ENCODE measurements at places on chromosomes 4 and X. TPM values are rescaled to one million over a fixed set of nuclear protein-coding genes. Genes with fewer than 3 reads are reported as not detected.

Gene SMARCA1
- total RNA-seq: 28.8 TPM

Gene KDR
- 1.2 TPM for total RNA-seq

Gene CHRDL1
- total RNA-seq: not detected

Gene TMPRSS11F
- total RNA-seq: not detected

Gene NRK
- not detected for total RNA-seq

Gene GLOD5
- total RNA-seq: not detected

Gene SUV39H1
- total RNA-seq: 4.7 TPM

Gene PHF8
- total RNA-seq: 23.8 TPM

Gene HEPH
- 113 TPM for total RNA-seq

Gene ADGRL3
- total RNA-seq: not detected

Gene CYSLTR1
- total RNA-seq: not detected

Gene SRPK3
- total RNA-seq: 0.33 TPM

Gene PAGE4
- not detected for total RNA-seq

Gene ARSD
- total RNA-seq: 16.6 TPM

Gene POLA1
- total RNA-seq: 6.8 TPM

Gene FAM47E
- 0.99 TPM for total RNA-seq

Gene DCLK2
- not detected for total RNA-seq

Gene SPINK2
- total RNA-seq: not detected

Gene HPSE
- 0.17 TPM for total RNA-seq

Gene SLC26A1
- not detected for total RNA-seq

Gene GBA3
- 0.27 TPM for total RNA-seq

Gene DCX
- total RNA-seq: not detected

Gene HMX1
- total RNA-seq: not detected

Gene LRIT3
- 0.17 TPM for total RNA-seq

Gene EFHC2
- not detected for total RNA-seq

Gene TLR3
- total RNA-seq: 6.0 TPM
